ENCODE measurements at places on chromosomes 12 and 14.

- no peak for DNase-seq
Measured at GRCh38 chr14:24463017-24463883, 20.7 kb upstream of the SDR39U1 start.

DNA sequence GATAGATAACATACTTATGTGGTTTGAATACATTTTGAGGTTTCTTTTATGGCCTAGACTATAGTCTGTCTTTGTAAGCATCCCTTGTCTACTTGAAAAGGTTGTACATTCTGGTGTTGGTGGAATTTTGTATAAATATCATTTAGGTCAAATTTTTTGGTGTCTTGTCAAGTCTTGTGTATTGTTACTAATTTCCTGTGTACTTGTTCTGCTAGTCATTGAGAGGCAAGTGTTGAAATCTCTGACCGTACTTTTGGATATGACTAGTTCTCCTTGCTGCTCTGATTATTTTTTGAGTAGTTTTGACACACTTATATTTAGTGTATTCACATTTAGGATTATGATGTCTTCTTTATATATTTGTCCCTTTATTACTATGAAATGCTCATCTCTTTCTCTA is 219.6 kb downstream of the CCDC91 start:
- no peak for DNase-seq

GRCh38 chr12:95460105-95460504 is 13.8 kb upstream of the METAP2 start:
- DNase-seq: no peak

DNA sequence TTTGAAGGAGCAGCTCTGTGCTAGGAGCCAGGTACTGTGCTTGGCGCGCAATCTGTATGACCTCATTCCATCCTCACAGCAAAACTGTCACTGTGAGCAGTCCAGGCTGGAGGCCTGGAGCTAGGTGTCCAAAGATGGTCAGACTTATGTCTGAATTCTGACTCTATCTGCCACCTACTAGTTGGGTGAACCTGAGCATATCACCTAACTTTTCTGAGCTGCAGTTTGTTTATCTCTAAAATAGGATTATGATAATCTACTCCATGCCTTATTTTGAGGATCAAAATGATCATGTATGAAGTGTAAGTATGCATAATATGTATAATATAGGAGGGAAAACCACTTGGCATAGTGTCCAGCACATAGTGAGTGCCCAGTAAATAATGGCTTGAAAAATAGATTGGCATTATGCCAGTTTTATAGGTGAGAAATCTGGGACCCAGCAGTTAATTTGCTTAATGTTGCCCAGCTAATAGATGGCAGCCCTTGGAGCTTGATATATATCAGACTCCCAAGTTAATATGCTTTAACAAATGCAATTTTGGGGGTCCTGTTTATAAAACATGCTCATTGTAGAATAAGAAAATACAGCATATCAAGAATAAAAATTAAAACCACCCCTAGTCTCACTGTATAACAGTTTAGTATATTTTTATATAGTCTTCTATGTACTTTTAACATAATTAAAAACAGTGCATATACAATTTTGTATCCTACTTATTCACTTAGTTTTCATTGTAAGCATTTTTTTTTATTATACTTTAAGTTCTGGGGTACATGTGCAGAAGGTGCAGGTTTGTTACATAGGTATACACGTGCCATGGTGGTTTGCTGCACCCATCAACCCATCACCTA is 4.5 kb upstream of the JPH4 start:
- no peak for DNase-seq

- no peak for DNase-seq
Measured at GRCh38 chr14:73293782-73294781, 56.8 kb downstream of the PAPLN start.

GRCh38 chr12:42871816-42872215 is 282.3 kb upstream of the PRICKLE1 start:
- no peak for DNase-seq

GRCh38 chr12:94769776-94770759 is 119.7 kb upstream of the TMCC3 start:
- DNase-seq: no peak

DNA sequence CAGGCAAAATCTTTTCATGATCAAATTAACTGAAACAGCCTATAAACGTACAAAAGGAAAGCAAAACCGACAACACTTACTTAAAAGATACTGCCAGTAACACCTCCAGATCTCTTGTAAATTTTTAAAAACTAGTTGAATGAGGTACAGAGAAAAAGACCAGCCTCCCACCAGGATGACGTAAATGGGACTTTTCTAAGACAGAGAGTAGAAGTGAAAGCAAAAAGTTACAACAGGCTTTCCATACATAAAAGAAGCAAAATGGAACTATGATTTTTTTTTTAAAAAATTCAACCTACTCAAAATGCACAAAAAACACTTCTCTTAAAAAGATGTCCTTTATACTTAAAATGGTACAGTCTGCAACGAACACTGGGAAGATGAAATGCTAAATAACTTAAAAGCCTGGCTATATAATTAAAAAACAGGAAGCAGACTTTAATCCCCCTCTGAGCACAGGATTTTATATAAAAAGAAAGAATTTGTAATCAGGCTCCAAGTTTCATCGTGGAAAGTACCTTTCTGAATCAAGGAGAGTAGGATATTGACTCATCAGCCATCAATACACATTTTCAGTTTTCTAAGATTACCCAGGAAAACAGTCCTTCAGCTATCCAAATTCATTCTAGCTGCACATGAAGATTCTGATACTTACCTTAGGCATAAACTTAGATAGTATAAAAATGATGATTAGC is 14.2 kb upstream of the MYO1A start:
- no peak for DNase-seq

- DNase-seq: no peak
Measured at GRCh38 chr14:94966344-94966743, 191.0 kb downstream of the DICER1 start.

GRCh38 chr12:41162461-41162860 is 25.7 kb upstream of the PDZRN4 start:
- no peak for DNase-seq

DNA sequence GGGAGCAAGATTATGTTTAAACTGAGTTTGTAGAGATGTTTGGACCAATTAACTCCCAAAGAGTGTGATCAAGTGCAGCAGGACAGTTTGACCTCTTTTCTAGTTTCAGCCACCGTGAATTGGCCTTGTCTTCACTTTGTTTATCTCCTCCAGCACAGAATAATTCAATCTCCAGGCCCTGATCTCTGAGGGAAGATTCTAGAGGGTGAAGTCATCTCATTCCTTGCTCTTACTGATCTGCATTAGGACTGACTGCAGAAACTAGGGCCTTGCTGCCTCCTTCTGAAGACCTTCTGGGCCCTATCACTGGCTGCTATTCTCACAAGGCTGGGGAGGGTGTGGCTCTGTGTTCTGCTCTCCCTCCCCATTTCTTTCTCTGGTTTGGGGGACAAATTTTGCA is 29.4 kb downstream of the C12orf75 start:
- DNase-seq: no peak

GRCh38 chr14:90088176-90088575 is 26.4 kb downstream of the KCNK13 start:
- DNase-seq: no peak

DNA sequence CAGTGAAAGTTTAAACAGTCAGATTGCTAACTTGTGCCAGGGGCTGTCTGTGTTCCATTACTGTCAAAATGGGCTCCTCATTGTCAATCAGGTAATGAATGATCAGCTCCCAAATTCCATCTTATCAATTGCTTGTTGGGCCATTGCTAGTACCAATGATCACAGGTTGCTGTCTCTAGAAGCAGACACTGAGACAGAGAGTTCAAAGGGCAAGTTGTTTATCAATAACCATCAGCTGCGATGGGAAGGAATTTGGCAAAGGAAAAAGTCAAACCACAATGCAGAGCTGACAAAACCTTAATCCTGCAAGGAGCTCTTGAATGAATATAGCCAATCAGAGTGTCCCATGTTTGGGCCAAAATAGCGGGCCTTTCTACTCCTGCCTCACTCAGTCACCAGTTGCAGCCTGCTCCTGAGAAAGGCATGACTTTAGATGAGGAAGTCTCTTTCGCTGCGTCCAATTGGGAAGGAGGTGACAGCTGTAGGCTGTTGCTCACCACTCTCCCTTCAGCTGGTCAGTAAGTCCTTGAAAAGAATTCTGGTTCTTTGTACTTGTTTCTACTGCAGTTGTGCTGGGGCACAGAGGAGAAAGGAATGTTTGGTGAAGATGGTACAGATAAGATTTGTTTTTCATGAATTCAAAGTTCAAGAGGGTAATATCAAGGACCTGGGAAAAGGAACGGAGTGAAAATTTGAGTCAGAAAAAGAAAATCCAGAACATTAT is 179.2 kb upstream of the PDE3A start:
- no peak for DNase-seq

DNA sequence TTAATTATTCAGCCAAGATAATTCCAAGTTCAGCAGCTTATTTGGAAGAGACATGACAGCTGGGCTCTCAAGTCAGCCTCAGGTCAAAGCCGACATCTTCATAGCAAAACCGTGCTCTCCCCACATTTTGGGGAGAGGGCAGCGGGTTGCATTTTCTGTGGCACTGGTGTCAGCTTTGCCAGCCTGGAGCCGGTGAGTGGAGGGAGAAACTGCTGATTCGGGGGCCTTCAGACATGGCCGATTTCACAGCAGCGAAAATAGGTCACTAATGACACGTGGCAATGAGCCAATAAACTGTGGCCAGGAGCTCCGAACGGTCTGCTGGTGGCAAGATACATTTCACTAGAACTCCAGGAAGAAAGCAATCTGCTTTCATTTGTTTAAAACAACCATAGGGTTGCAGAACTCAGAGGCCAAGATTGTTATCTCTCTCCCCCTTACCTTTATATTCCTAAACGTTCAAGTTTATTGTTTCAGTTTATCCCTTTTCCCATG is 173.2 kb downstream of the CAND1 start:
- no peak for DNase-seq

DNA sequence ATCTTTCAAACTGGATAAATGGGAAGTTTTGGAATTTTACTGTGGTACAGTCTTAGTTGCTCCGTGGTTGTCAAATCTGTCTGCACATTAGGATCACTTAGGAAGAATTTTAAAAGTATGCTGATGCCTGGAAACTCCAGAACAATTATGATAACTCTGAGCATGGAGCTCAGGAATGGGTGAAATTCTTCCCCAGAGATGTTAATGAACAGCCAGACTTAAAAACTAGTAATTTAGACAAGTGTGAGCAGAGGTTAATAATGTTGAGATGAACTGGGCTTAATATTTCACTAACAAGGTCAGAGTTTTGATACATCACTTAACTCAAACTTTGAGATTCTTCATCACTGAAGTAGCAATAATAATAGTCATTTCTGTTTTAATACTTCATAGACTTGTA is 94.5 kb downstream of the NTS start:
- no peak for DNase-seq

- no peak for DNase-seq
Measured at GRCh38 chr12:115934877-115935276, 342.6 kb downstream of the MED13L start.

- DNase-seq: no peak
Measured at GRCh38 chr12:83389237-83389996, 702.7 kb downstream of the TMTC2 start.

DNA sequence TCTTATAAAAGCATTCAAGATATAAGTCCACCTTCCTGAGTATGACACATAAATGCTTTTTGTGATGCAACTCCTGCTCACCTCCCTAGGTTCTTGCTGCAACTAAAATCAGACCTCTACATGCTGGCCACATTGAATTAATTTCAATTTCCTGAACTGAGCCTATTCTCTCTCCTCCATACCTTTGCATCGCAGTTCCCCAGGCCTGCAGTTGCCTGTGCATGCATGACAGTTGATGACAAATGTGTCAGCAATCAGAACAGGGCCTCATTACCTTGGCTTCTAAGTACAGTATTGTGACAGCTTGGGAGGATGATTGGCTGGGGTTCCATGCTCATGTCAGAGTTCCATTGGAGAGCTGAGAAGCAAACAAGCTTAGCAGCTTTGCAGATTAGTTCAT is 3.9 kb upstream of the TM7SF3 start:
- no peak for DNase-seq

- no peak for DNase-seq
Measured at GRCh38 chr12:109739747-109740693, 26.4 kb downstream of the FAM222A start.

- DNase-seq: no peak
Measured at GRCh38 chr12:129034558-129035289, 181.4 kb downstream of the GLT1D1 start.

DNA sequence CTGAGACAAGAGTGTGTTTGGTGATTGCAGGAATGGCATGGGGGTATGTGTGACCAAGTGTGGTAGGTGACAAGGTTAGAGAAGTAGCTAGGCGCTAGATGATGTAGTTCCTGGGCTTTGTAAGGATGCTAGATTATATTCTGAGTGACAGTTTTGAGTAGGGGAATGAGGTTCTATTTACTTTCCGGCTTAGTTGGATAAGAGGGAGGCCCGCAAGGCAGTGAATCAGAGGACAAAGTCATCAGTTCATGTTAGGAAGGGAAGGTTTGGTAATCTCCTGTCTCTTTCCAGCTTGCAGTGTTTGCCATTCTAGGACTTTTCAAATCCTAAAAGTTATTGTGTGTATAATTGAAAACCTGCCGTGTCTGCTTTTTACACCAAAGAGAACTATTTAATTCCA is 45.0 kb downstream of the CFAP54 start:
- DNase-seq: no peak

- no peak for DNase-seq
Measured at GRCh38 chr14:61076556-61076955, 95.5 kb downstream of the SLC38A6 start.
